Subcutaneous adipose tissue (tissue), 4 donors: ENCODE measurements at places on chromosomes 11 and 22. TPM values are rescaled to one million over a fixed set of nuclear protein-coding genes. Genes with fewer than 3 reads are reported as not detected.

ALKBH3 gene
- total RNA-seq = 30.9 TPM

TBX10 gene
- total RNA-seq = not detected

KCNJ1 gene
- total RNA-seq = not detected

SCUBE2 gene
- 16.6 TPM for total RNA-seq

GVQW3 gene
- 0.88 TPM for total RNA-seq

GAL3ST1 gene
- 0.66 TPM for total RNA-seq

SVIP gene
- 4.0 TPM for total RNA-seq

AQP11 gene
- 2.3 TPM for total RNA-seq

TMPRSS6 gene
- total RNA-seq = not detected

TRPM5 gene
- total RNA-seq = not detected

SERPIND1 gene
- total RNA-seq = not detected

GNG3 gene
- total RNA-seq = 0.88 TPM

ASPHD2 gene
- total RNA-seq = 0.49 TPM

FAT3 gene
- 0.34 TPM for total RNA-seq

CADM1 gene
- total RNA-seq = 10.0 TPM

ENDOD1 gene
- total RNA-seq = 22.8 TPM

SERHL2 gene
- 1.3 TPM for total RNA-seq

RAPSN gene
- not detected for total RNA-seq

CD151 gene
- total RNA-seq = 307 TPM

LRRC56 gene
- total RNA-seq = 0.38 TPM

KRTAP5-8 gene
- total RNA-seq = 0.66 TPM

CD3E gene
- total RNA-seq = 3.4 TPM

CNTF gene
- 1.5 TPM for total RNA-seq

YAP1 gene
- total RNA-seq = 185 TPM

CDC45 gene
- not detected for total RNA-seq

PRR33 gene
- total RNA-seq = not detected

VPREB3 gene
- 6.8 TPM for total RNA-seq

ZBTB16 gene
- total RNA-seq = 175 TPM

MISFA gene
- not detected for total RNA-seq

SHANK3 gene
- total RNA-seq = 12.3 TPM

IGSF22 gene
- not detected for total RNA-seq

CASP5 gene
- not detected for total RNA-seq

CEP126 gene
- 13.0 TPM for total RNA-seq

SLC39A13 gene
- 44.0 TPM for total RNA-seq

ARHGAP42 gene
- 31.5 TPM for total RNA-seq

PGM2L1 gene
- 2.1 TPM for total RNA-seq

OR51E1 gene
- 1.1 TPM for total RNA-seq

MS4A6A gene
- total RNA-seq = 515 TPM

OR8G5 gene
- total RNA-seq = not detected

PANX3 gene
- total RNA-seq = not detected

MOGAT2 gene
- not detected for total RNA-seq

ST14 gene
- 4.9 TPM for total RNA-seq

OR10A2 gene
- total RNA-seq = not detected

INS gene
- total RNA-seq = not detected

WNT7B gene
- total RNA-seq = not detected

FAM181B gene
- not detected for total RNA-seq

C11orf87 gene
- not detected for total RNA-seq

MMP8 gene
- 11.7 TPM for total RNA-seq

PDE2A gene
- total RNA-seq = 51.2 TPM

SMC1B gene
- total RNA-seq = not detected

OR2AG1 gene
- total RNA-seq = not detected

DRICH1 gene
- total RNA-seq = 1.5 TPM

C11orf86 gene
- not detected for total RNA-seq

CCDC81 gene
- total RNA-seq = not detected

PLXNB2 gene
- total RNA-seq = 78.0 TPM

UPB1 gene
- not detected for total RNA-seq

OR51B5 gene
- total RNA-seq = 0.85 TPM
